ENCODE measurements at places on chromosomes 2 and 18. TPM values are rescaled to one million over a fixed set of nuclear protein-coding genes. Genes with fewer than 3 reads are reported as not detected.

UGT1A8 gene
- not detected for total RNA-seq

DNA sequence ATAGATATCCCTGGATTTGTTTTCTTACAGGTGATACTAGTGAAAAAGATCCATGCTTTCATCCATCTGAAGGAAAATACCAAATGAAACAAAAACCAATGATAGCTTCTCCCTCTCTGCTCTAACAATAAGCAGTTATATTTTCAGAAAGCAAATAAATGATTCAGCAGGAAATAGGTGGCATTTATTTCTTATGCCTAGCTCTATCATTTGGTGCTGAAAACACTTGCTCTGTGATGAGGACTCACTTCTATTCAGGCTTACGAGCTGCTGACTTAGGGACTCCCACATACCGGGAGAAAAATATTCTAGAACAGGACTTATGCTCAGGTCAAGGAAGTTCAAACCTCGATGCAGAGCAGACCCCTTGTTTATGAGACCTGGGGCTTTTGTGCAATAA lies 142.6 kb downstream of the SETBP1 start:
- H3K4me1 ChIP-seq: peaks cover 3% of the 10 kb centered on the region
- H3K36me3 ChIP-seq: no peaks in the 10 kb centered on the region
- H3K27ac ChIP-seq: peak overlapping the region; percentile 32
- no peak overlapping the region for H3K4me3 ChIP-seq

GRCh38 chr2:28296243-28296642 lies 96.4 kb upstream of the FOSL2 start:
- no peak overlapping the region for H3K4me3 ChIP-seq
- DNase-seq: no peak
- H3K27ac ChIP-seq: no peak overlapping the region
- no peaks in the 10 kb centered on the region for H3K4me1 ChIP-seq

GRCh38 chr2:41881249-41881648 lies 166.6 kb upstream of the PKDCC start:
- no peak overlapping the region for H3K27ac ChIP-seq
- no peaks in the 10 kb centered on the region for H3K27me3 ChIP-seq
- no peak for DNase-seq

DNA sequence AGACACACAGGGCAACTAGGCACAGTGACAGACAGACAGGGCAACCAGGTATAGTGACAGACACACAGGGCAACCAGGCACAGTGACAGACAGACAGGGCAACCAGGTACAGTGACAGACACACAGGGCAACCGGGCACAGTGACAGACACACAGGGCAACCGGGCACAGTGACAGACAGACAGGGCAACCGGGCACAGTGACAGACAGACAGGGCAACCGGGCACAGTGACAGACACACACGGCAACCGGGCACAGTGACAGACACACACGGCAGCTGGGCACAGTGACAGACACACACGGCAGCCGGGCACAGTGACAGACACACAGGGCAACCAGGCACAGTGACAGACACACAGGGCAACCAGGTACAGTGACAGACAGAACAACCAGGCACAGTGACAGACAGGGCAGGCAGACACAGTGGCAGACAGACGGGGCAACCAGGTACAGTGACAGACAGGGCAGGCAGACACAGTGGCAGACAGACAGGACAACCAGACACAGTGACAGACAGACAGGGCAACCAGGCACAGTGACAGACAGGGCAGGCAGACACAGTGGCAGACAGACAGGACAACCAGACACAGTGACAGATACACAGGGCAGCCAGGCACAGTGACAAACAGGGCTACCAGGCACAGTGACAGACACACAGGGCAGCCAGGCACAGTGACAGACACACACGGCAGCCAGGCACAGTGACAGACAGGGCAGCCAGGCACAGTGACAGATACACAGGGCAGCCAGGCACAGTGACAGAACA lies 64.7 kb upstream of the RAB6C start:
- no peaks in the 10 kb centered on the region for H3K4me1 ChIP-seq
- no peak overlapping the region for H3K4me3 ChIP-seq
- DNase-seq: no peak

- H3K27ac ChIP-seq: no peak overlapping the region
- no peaks in the 10 kb centered on the region for H3K36me3 ChIP-seq
- no peaks in the 10 kb centered on the region for H3K4me1 ChIP-seq
Measured at GRCh38 chr18:79465392-79465991, 69.8 kb downstream of the NFATC1 start.

All from aorta (tissue), 5 donors.